Esophagus squamous epithelium (tissue), 5 donors: ENCODE measurements at places on chromosomes 5 and 9. TPM values are rescaled to one million over a fixed set of nuclear protein-coding genes. Genes with fewer than 3 reads are reported as not detected.

The SURF6 gene
- total RNA-seq: 28.6 TPM

The DMRT3 gene
- total RNA-seq: not detected

The SMIM3 gene
- 22.0 TPM for total RNA-seq

The DCAF10 gene
- 16.9 TPM for total RNA-seq

The IFNA2 gene
- total RNA-seq: not detected
